ENCODE measurements at places on chromosomes 6 and 20.

GRCh38 chr20:6855104-6855503, 87.6 kb downstream of the BMP2 start:
- DNase-seq, result no peak

- DNase-seq, result no peak
Measured at GRCh38 chr20:21826976-21827375, 121.5 kb downstream of the PAX1 start.

GRCh38 chr6:153210083-153210482, 79.0 kb upstream of the RGS17 start:
- no peak for DNase-seq

- DNase-seq, result no peak
Measured at GRCh38 chr20:21548390-21549035, 34.6 kb upstream of the NKX2-2 start.

- DNase-seq, result no peak
Measured at GRCh38 chr6:151441390-151442166, 10.3 kb downstream of the RMND1 start.

DNA sequence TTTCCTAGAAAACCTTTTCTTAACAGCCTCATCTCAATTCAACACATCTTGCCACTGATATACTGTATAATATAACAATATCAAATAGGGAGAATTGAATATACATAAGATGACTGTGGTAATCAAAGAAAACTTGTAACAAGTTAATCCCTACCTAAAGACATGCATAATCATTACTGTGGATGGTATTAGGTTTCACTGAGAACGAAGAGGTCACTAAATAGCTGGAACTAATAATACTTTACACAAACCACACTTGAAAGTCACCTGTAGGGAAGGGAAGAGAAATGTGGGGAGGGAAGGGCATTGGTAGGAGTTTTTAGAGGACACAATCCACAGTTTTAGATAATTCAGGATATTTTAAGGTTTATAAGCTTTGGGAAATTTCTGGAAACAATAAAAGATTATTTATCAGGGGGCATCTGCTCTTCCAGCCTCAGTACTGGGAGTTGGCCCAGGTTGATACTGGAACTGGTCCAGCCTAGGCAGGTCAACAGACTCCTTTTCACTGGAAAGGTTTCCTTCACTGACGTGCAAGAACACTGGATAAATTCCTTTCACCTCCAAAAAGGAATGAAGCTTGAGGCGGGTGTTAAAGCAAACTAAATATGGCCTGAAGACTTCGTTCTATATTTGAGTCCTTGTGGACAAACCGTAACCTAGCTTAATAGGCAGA, 44.0 kb downstream of the MAP7 start:
- no peak for DNase-seq

- no peak for DNase-seq
Measured at GRCh38 chr6:162032620-162033019, 694.9 kb downstream of the PRKN start.

- DNase-seq, result no peak
Measured at GRCh38 chr6:158080849-158081656, 87.0 kb downstream of the SERAC1 start.

DNA sequence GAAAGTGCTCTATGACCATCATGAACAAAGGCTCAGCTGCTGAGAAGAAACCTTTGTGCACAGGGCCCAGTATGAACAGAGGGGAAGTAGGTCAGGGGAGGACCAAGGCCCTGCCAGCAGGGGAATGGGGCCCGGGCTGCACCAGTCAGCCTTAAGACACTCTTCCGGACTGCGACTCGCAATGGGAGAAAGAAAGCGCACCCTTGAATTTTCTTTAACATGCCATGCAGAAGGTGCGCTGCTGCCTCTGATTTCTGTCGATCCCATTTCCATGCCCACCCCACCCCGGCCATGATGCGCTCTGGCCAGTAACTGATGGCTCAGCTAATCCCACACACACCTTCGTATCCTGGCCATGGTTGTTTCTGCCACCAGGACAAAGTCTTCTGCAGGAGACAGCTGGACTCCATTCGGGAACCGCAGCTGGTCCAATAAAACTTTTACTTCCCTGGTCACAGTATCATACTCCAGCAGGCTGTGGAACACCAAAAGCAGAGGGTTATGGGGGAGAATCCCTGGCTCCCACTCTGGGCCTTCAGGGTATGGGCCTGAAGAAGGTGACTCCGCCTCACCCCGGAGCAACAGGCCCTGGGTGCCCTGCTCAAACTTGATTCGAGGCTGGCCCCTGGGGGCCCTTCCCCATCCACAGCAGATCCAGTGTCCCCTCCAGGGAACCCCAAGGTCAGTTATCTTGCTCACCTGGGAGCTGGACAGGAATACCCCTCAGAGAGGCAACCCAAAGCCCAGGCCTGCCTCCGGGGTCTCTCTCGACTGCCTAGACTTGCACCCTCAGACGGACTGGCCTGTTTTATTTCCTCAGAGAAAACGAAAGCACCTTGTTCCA, 20.3 kb downstream of the CST7 start:
- no peak for DNase-seq

- DNase-seq, result peak; percentile 73
Measured at GRCh38 chr6:26055719-26056582, 31.3 kb upstream of the HFE start.

DNA sequence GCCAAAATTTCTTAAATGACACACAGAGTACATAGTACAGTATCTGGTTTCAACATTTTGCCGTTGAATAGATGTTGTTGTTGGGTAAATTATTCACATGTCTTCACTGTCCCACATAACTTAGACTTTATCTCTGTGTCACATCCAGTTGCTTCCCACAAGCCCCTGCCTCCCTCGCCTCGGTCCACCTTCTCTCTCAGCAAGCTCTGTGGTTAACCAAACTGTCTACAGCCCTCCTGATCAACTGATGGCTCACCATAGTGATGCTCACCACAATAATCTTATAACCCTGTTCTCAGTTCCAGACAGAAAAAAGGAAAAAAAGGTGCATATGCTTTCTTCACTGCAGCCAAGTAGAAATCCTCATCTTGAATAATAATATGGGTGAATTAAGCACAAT, 23.0 kb downstream of the IL17F start:
- DNase-seq, result no peak

- DNase-seq, result no peak
Measured at GRCh38 chr20:34365765-34366213, 2.7 kb downstream of the ITCH start.

GRCh38 chr20:18676396-18676795, 88.5 kb downstream of the DTD1 start:
- DNase-seq, result no peak

DNA sequence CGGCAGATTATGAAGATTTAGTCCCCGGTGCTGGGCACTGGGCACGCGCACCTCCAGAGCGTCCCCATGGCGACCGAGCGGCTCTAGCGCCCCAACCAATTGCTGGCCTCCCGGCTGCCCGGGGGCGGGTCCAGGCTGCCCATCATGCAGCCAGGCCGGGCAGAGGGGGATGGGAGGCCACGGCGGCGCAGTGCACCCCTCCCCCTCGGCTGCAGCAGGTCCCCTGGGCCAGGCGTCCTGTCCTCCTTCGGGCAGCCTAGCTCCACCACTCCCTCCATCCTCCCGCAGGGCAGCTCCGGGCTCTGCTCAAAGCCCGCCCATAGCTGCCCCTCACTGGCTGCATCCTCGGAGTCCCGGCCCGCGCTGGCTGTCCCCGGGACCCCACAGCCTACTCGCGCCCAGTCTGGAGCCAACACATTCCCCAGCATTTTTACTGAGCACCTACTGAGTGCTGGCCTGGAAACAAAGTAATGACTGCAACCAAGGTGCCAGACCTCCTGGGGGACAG, 99.4 kb downstream of the ASXL1 start:
- DNase-seq, result no peak

- DNase-seq, result no peak
Measured at GRCh38 chr20:47111576-47111975, 216.9 kb downstream of the EYA2 start.

- DNase-seq, result no peak
Measured at GRCh38 chr6:70412252-70413113, 825 bp upstream of the FAM135A start.

- no peak for DNase-seq
Measured at GRCh38 chr6:79196912-79197311, 37.6 kb downstream of the HMGN3 start.

GRCh38 chr20:63120808-63121090, 95.2 kb downstream of the YTHDF1 start:
- DNase-seq, result no peak

- no peak for DNase-seq
Measured at GRCh38 chr20:48034751-48035150, 249.5 kb upstream of the SULF2 start.

DNA sequence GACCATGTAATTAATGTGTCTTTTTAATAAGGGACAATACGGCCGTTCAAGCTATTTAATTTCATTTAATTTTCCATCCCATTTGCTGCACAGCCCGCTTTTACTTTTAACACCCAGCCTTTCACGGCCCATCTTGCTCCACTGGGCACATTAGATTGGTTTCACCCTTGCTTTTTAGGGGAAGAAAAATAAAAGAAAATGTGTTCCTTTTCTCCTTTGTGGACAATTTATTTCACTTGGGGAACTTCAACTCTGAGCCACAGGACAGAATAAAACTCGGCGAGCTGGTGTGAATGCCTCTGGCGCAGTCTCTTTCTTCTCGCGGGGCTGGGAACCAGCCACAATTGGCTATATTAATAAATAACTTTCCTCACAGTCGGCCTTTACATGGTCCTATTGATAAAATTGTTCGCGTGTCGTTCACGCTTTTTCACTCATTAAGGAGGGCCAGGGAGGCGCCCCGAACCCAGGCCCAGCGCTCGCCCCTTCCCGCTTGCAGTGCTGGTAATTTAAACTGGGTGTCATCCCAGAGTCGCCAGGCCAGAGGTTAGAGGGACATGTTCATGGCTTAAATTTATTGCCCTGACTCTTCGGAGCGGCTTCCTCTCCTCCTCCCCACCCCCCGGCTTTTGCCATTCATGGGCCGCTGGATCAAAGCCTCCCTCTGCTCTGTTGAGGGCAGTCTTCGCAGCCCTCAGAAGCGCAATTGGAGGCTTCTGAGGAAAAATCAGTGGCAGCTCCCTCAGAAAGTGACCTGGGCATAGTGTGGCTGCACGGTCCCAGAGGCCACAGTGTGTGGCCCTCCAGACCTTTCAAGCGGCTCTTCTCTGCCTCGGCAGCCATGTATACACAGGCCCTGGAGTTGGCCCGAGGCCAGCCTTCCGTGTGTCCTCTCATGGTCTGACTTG, 2.2 kb upstream of the PRDM13 start:
- no peak for DNase-seq

- no peak for DNase-seq
Measured at GRCh38 chr6:90098001-90098531, 198.6 kb downstream of the BACH2 start.

DNA sequence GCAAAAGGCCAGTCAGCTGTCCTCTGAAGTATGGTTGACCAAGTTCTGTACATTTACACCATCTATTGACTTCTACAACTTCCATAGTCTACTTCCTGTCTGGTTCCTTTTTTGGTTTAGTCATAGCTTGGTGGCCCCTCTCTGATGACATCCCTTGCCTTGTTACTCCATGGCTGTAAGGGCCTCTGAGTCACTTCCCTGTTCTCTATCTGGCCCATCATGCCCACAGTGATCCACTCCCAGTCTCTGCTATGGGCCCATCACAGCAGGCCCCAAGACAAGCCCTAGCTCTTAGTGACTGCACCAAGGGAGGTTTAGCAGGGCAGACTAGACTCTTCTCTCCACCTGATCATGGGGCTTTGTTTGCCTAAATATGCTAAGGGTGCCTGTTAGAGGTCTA, 441.6 kb downstream of the HACE1 start:
- no peak for DNase-seq

DNA sequence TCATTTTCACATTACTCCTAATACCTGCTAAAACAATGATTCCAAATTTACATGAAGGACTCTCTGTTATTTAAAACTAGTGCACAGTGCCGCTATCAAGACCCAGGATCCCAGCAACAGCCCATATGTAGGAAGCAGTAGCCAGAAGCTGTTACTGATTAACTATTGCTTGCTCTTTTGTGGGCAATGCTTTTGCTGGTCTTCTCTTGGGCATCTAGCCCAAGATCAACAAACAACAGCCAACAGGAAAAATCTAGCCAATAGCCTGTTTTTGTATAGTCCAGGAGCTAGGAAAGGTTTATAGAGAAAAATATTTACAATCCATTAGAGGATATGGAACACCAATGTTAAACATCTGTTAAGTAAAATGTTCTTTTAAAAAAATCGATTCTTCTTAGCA, 22.1 kb upstream of the TENT5A start:
- no peak for DNase-seq

DNA sequence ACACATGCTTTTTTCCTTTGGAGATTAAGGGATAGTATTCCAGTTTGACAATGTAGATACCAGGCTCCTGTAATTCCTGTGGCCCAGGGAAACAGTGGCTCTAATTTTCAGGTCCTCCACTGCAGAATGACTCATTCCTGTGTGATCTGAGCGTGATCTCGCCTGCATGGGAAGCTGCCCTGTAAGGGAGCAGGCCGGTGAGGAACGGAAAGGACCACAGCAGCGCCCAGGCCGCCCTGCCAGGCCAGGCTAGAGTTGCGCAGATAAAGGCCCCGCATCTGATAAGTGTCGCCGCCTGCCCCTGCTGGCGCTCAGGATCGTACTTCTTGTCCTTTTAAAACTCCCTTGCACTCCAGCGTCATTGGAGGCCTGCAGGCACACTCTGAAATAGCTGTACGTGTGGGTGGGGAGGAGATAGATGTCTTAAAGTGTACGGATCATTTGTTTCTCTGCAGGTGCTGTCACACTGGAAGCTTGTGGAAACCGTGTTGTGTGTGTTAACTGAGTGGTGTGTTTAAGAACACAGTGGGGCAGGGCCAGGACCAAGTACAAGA, 60.7 kb downstream of the SYNJ2 start:
- no peak for DNase-seq

GRCh38 chr6:68127074-68127473, 508.0 kb upstream of the ADGRB3 start:
- no peak for DNase-seq
